ENCODE measurements at places on chromosomes 2 and 18.
A peak's percentile ranks its signal among the peaks of the same experiment; 100 is the strongest.

- DNase-seq, result no peak
Measured at GRCh38 chr2:169823996-169824372, 721 bp downstream of the METTL5 start.

DNA sequence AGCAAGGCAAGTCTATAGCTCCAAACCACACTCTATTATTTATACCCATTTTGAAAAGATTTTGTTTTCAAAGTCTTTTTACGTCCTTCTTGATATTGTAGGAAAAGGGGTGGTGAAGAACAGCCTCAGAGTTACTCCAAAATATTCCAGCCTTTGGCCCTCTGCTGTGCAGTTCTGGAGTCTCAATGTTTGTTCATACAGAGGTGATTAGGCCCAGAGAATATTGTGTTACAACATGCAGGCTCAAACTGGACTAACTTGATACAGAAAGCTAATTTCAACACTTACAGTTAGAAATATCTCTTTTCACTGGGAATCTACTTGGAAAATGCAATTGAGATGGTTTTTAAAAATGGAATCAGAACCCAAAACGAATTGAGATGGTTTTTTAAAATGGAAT lies 40.4 kb upstream of the SLC25A52 start:
- no peak for DNase-seq

DNA sequence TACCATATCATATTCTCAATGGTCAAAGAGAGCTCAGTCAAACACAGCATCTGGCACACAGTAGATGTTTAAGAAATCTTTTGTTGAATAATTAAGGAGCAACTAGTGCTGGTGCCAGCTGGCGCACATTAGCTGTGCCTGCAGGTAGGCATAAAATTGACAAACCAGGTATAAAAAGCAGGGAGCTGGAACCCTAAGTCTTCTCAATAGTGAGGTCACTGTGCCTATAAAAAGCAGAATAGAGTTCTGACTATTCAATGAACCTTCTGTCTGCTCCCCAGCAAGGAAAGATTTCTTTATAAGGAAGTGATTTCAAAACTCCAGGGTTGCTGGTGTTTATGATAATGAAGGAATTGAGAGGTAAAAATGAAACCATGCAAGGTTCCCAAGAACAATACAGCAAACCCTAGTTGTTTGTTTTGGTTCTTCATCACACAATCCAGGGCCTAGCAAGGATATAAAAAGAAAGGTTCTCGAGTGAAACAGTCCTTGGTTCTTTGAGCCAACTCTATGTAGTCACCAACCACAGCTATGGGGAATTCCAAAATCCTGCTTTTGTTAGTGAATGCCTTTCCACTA lies 76.1 kb downstream of the THADA start:
- DNase-seq, result no peak

GRCh38 chr2:7449298-7449697 lies 532.1 kb downstream of the RNF144A start:
- no peak for DNase-seq

GRCh38 chr2:148495586-148495985 lies 149.0 kb upstream of the EPC2 start:
- DNase-seq, result no peak

- DNase-seq, result no peak
Measured at GRCh38 chr2:136392897-136393505, 275.1 kb upstream of the CXCR4 start.

DNA sequence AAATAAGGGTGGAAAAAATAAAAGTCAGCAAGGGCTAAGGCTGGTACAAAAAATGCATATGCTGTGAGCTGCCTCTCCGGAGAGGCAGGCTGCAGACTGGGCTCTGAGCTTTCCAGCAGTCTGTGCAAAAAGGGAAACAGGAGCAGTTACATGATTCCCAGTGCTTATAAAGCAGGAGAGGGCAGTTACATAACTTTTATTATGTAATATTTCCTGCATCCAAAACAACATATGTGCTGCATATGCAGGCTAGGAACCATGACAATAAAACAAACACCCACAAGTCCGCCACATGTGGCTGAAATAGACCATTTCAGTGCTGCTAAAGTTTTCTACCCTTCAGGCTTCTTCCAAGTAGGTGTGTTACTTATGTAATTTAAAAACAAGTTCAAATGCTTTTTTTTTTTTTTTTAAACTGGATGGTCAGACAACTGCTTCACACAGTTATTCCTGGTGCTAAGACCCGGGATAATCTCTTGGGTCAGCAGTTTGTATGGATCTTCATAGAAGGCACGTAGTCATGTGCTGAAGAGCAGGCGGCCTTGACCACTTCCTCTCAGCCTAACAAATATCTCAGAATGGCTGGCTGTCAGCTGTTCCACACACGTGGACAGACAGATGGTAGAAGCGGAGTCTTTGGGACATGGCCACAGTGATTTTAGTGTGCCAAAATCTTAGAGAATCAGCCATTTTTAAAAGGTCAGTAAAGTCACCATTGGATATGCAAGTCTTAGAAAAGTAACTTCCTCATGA lies 43.5 kb downstream of the ARMC9 start:
- DNase-seq, result no peak

- no peak for DNase-seq
Measured at GRCh38 chr18:58241026-58241679, 197.1 kb downstream of the NEDD4L start.

GRCh38 chr2:191345788-191346187 lies 100.6 kb downstream of the MYO1B start:
- no peak for DNase-seq

- DNase-seq, result no peak
Measured at GRCh38 chr2:100584816-100585215, 22.0 kb downstream of the PDCL3 start.

- no peak for DNase-seq
Measured at GRCh38 chr18:80046961-80047541, 12.8 kb downstream of the RBFA start.

DNA sequence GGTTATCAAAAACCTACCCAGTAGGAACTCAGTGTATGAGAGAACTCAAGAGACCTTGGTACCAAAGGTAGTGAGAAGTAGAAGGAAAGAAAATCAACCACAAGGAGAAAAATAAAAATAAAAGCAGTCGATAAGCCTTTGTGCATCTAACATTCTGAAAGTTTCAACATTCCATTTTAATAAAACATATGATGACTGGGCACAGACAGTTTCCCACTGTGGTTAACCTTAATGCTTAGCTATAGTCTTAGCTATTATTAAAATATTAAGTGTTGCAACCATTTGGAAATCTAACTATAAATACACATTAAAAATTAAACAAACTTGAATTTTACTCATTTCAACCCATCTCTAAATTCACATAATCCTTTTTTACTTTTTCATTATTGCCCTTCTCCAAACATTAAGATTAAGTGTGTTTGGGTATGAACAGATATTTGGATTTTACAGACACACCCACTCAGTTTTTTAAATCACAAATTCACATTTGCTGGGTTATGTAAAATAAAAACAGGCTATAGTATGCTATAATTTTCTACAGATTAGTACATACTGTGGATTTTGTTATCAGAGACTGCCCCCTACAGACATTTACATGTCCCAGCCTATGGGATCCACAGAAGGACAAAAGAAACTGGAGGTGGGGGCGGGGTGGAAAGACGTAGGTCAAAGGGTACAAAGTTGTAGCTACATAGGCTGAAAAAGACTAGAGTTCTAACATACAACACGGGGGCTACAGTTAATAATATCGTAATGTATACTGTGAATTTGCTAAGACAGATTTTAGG lies 32.8 kb downstream of the SRBD1 start:
- peak; percentile 7 for DNase-seq

DNA sequence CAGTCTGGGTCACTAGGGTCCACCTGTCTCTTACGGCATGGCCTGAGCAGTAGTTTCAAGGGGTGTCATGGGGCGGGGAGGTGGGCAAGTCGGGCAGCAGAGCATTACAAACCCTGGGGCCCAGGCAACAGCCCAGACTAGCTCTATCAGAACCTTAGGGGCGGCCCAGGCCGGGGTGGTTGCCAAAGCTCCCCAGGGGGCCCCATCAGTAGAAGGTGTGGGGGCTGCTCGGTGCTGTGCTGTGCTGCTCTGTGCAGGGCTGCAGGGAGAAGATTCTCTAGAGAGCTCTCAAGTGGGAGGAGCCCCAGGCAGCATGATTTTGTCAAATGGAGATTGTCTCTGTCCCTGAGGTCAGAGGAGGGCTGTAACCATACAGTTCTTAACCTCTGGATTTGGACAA lies 36.4 kb upstream of the SLC14A1 start:
- no peak for DNase-seq

DNA sequence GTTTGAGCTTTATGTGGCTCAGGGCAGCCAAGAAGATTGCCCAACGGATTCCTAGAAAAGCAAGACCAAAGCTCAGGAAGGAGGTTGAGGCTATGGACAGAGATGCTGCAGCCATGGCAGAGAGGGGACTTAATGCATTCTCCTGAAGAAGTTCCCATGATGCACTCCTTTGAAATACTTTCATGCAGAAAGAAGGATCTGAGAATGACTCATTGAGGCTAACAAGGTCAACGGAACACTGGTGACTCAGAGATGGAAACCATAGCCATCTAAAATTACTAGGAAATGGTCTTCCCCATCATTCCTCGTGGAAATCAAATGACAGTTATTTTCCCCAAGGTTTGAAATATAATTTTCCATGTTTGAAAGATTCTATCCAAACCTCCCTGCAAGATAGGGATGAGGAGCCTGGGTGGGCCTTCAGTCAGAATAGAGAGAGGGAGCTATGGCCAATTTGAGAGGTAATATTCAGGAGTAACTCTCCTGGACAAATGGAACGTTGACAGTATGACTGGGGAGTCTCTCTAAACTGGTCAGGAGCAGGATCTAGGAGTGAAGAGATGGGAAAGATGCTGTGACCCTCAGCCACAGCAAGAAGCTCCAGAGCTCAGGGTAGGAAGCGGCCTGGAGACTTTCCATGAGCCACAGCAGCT lies 63.0 kb downstream of the REEP1 start:
- DNase-seq, result no peak

DNA sequence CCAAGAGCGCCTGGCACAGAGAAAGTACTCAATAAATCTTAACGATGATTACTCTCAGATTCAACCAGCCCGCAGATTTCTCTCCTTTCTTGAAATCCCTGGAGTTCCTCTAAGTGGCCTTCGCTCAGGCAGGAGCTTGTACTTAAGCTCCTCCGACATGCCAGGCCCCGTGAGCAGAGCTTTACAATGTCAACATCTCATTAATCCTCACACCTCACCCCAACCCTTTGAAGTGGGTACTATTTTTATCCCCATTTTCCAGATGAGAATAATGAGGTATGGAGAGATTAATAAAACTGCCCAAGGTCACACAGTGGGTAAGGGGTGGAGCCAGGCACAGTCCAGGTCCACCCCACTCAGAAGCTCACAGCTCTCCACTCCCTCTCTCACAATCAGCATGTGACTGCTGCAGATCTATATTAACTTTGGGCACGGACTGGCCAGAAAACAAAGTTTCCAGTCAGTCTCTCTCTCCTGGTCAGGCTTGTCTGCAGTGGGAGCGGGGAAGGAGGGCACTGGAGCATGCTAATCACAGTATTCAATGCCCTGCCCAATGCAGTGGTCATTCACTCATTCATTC lies 18.0 kb downstream of the DNMT3A start:
- no peak for DNase-seq

- no peak for DNase-seq
Measured at GRCh38 chr2:79576451-79576850, 63.6 kb downstream of the CTNNA2 start.

DNA sequence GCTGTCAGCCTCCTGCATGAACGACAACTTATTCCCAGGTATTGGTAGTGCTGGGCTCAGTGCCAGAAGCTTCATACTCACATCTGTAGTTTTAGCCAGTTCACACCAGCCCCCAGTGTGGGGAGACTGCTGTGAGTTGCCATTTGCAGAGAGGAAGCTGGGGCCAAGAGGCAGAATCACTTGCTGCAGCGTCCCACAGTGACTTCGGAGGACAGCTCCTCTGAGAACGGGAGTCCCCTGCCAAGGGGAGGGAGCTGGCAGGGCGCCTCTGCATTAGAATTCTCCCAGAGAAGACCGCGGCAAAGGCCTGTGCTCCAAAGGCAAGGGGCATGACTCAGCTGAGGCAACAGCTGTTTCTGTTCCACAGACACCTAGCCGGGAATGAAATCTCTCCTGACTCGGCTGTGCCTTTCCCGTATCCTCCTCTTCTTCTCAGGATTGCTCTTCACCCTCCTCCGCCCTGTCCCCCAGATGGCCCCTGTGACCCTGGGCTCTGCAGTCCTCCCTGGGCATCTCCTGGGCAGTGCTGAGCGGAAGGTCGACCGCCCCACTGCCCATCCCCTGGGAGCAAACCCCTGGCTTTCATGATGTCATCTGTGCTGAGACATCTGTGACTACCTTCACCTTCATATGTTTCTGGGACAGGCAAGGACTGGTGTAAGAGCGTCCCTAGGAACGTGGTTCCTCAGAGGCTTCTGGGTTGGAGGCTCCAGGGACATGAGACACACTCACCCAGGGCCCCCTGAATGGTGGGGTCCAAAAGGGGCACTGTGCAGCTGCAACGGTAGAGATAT lies 18.0 kb downstream of the MAL start:
- DNase-seq, result no peak

DNA sequence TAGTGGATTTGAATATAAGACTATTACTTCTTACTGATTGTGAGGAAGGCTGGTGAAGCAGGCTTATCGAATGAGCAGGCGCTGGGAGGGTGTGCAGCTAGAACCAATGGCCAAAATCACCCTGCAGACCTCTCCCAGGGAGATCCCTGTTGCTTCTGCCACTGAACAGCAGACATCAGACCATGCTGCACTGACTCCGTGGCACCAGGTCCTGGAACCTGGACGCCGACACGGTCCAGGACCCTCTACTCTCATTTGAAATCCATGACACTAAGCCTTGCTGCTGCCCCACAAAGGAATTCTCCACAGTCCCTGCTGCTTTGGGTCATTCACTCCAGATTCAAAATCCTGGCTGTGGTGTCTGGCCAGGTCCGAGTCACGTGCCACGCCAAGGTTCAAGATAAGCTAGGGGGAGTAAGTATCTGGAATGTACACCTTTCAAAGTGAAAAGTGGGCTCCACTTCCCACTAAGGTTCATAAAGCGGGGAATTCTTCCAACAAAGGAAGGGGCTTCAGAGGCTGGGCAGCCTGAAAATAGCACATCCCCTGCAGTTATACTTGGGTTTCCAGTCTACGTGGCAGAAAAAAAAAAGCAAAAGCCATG lies 9.0 kb upstream of the YWHAQ start:
- no peak for DNase-seq

DNA sequence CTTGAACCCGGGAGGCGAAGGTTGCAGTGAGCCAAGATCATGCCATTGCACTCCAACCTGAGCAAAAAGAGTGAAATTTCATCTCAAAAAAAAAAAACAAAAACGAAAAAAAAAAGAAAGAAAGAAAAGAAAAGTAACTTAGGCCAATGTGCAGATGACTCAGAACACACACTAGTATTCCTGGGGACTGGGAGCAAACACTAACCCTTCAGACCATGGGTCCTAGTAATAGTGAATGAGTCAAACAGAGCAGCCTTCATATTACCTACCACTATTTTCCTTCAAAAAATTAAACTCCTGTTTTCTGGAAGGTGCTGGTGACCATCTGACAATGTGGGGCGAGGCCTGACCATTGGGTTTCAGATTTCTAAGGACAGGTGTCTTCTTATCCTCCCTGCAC lies 253.4 kb downstream of the PIEZO2 start:
- DNase-seq, result no peak

GRCh38 chr2:132670496-132671150 lies 618 bp upstream of the LYPD1 start:
- no peak for DNase-seq

All from T-helper 1 cell (primary cell).